ENCODE measurements at places on chromosomes 3 and 15. TPM values are rescaled to one million over a fixed set of nuclear protein-coding genes. Genes with fewer than 3 reads are reported as not detected.

The SV2B gene
- total RNA-seq, result 0.05 TPM

The FBXO40 gene
- total RNA-seq, result not detected

The IL17RE gene
- 1.1 TPM for total RNA-seq

The PLA2G4E gene
- not detected for total RNA-seq

The GOLGA8T gene
- total RNA-seq, result 1.7 TPM

The REC114 gene
- not detected for total RNA-seq

The APOD gene
- 0.50 TPM for total RNA-seq

The ANKRD63 gene
- total RNA-seq, result 0.54 TPM

The EFL1 gene
- 28.6 TPM for total RNA-seq

The PIGZ gene
- 1.1 TPM for total RNA-seq

The NEK4 gene
- total RNA-seq, result 15.1 TPM

The OCA2 gene
- total RNA-seq, result 0.12 TPM

The CLSTN2 gene
- 0.05 TPM for total RNA-seq

The LMAN1L gene
- not detected for total RNA-seq

The SEMA5B gene
- total RNA-seq, result 0.21 TPM

The HGD gene
- total RNA-seq, result 14.2 TPM

The ZNF639 gene
- total RNA-seq, result 22.4 TPM

The WDR49 gene
- not detected for total RNA-seq

The CTXN2 gene
- total RNA-seq, result 0.05 TPM

The OXSM gene
- 18.1 TPM for total RNA-seq

The SNX22 gene
- total RNA-seq, result 0.90 TPM

The C3orf85 gene
- total RNA-seq, result not detected

The MESP1 gene
- total RNA-seq, result 8.5 TPM
